ENCODE measurements at places on chromosomes 16 and 17. TPM values are rescaled to one million over a fixed set of nuclear protein-coding genes. Genes with fewer than 3 reads are reported as not detected.

GRCh38 chr16:30533748-30534367 lies 800 bp downstream of the ZNF747 start:
- H3K27me3 ChIP-seq, result no peaks in the 10 kb centered on the region
- DNase-seq, result peak; percentile 24
- H3K4me3 ChIP-seq, result peak overlapping the region; percentile 98
- peak overlapping the region; percentile 99 for H3K27ac ChIP-seq

The COX4I1 gene
- total RNA-seq, result 548 TPM

- H3K4me3 ChIP-seq, result no peak overlapping the region
- H3K27ac ChIP-seq, result no peak overlapping the region
- no peak for DNase-seq
- no peaks in the 10 kb centered on the region for H3K36me3 ChIP-seq
- no peaks in the 10 kb centered on the region for H3K4me1 ChIP-seq
These were observed 942.6 kb downstream of the KCNJ2 start for GRCh38 chr17:71111934-71112333.

GRCh38 chr16:86158688-86159360 lies 259.9 kb downstream of the IRF8 start:
- DNase-seq, result no peak
- H3K4me1 ChIP-seq, result peaks cover 3% of the 10 kb centered on the region
- no peak overlapping the region for H3K27ac ChIP-seq
- H3K36me3 ChIP-seq, result peaks cover 9% of the 10 kb centered on the region
- H3K27me3 ChIP-seq, result peaks cover 20% of the 10 kb centered on the region

The QPRT gene
- 5.4 TPM for total RNA-seq

GRCh38 chr16:19874026-19874425 lies 10.6 kb downstream of the GPRC5B start:
- H3K4me3 ChIP-seq, result no peak overlapping the region
- H3K27me3 ChIP-seq, result peaks cover 6% of the 10 kb centered on the region
- no peaks in the 10 kb centered on the region for H3K4me1 ChIP-seq
- no peaks in the 10 kb centered on the region for H3K36me3 ChIP-seq
- H3K27ac ChIP-seq, result no peak overlapping the region

- peaks cover 3% of the 10 kb centered on the region for H3K4me1 ChIP-seq
- no peaks in the 10 kb centered on the region for H3K27me3 ChIP-seq
- H3K27ac ChIP-seq, result no peak overlapping the region
- no peaks in the 10 kb centered on the region for H3K36me3 ChIP-seq
- no peak overlapping the region for H3K4me3 ChIP-seq
- DNase-seq, result no peak
These were observed 45.6 kb downstream of the RMI2 start for GRCh38 chr16:11390573-11391495.

The CLDN9 gene
- not detected for total RNA-seq

DNA sequence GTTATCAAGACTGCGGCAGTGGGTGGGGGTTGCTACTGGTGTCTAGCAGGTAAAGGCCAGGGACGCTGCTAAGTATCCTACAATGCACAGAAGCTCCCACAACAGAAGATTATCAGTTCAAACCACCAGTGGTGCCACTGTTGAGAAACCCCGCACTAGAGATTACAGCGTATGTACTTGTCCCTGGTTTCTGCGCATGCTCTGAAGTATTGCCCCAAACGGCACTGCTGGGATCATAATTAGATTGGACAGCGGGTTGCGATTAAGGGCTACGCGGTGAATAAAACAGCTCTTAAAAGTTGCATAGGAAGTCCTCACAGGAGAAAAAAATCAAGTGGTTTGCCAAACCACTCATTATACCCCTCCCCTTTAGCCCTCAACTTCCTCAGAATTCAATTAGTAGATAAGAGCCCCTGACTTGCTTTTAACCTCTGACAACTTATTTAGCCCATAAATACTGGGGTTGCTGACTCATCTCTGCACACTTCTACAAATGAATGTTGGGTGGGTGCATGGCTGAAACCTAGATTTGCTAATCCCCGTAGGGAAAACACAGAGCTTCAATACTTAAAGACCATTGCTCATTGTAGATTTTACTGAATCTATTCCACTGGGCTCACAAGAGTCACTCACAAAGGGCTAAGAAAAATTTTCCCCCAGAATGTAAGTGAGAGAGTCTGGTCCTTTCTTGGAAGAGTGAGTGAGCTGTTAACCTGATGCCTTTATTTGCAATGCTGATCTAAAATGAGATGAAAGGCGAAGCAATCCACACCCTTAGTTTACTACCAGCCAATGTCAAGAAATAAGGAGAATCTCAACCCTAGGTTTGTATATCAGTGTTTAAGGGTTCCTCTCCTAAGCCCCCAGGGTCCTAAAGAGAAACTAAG lies 91.8 kb downstream of the RGS9 start:
- peaks cover 36% of the 10 kb centered on the region for H3K27me3 ChIP-seq
- peak; percentile 58 for DNase-seq
- peaks cover 2% of the 10 kb centered on the region for H3K36me3 ChIP-seq
- peak overlapping the region; percentile 32 for H3K4me3 ChIP-seq
- peak overlapping the region; percentile 82 for H3K27ac ChIP-seq
- H3K4me1 ChIP-seq, result peaks cover 25% of the 10 kb centered on the region

GRCh38 chr16:8622315-8622656 lies 788 bp downstream of the METTL22 start:
- DNase-seq, result no peak
- H3K4me3 ChIP-seq, result peak overlapping the region; percentile 99
- H3K36me3 ChIP-seq, result peaks cover 7% of the 10 kb centered on the region
- H3K4me1 ChIP-seq, result peaks cover 20% of the 10 kb centered on the region

DNA sequence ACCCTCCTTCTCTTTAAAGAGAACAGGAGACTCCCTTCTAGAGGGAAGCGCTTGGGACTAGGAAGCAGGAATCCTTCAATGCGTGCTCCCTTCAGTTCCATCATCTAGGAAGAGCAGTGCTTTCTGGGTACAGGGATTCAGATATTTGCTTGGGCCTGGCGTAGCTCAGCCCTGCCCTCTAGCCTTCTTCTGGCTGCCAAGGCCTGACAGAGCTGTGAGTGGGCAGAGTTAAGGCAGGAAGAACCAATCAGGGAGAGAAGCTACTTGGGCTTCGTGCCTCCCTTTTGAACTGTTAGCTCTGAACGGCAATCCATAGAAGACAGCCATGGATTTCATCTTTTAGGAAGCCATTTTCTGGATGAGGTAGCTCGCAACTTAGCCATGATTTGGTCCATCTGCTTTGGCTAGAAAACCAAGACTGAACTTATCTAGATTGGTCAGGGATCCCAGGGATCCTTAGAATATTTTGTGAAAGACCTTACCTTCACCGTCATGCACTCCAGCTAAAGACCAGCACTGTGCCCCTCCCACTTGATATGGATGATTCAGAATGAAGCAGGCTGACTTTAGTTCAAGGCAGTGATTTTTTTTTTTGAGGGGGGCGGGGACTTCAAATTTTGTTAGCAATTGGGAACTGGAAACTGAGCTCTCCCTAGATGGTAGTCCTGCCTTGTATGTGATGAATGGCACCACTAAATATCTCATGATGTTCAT lies 2.5 kb upstream of the CORO6 start:
- no peaks in the 10 kb centered on the region for H3K27me3 ChIP-seq
- H3K4me3 ChIP-seq, result no peak overlapping the region
- peak overlapping the region; percentile 75 for H3K27ac ChIP-seq
- DNase-seq, result no peak
- H3K4me1 ChIP-seq, result peaks cover 70% of the 10 kb centered on the region
- H3K36me3 ChIP-seq, result peaks cover 11% of the 10 kb centered on the region

- H3K27me3 ChIP-seq, result peaks cover 67% of the 10 kb centered on the region
- DNase-seq, result no peak
- H3K4me1 ChIP-seq, result peaks cover 4% of the 10 kb centered on the region
- H3K36me3 ChIP-seq, result no peaks in the 10 kb centered on the region
- peak overlapping the region; percentile 25 for H3K4me3 ChIP-seq
- no peak overlapping the region for H3K27ac ChIP-seq
These were observed 18.9 kb upstream of the RAP1GAP2 start for GRCh38 chr17:2777242-2777867.

- no peaks in the 10 kb centered on the region for H3K27me3 ChIP-seq
- peaks cover 32% of the 10 kb centered on the region for H3K4me1 ChIP-seq
- DNase-seq, result no peak
- H3K27ac ChIP-seq, result no peak overlapping the region
These were observed 204.8 kb downstream of the FTO start for GRCh38 chr16:53908731-53909130.

GRCh38 chr16:66913081-66913480 lies 5.6 kb downstream of the CDH16 start:
- no peak for DNase-seq
- no peak overlapping the region for H3K4me3 ChIP-seq
- H3K27me3 ChIP-seq, result no peaks in the 10 kb centered on the region
- H3K27ac ChIP-seq, result no peak overlapping the region

- H3K36me3 ChIP-seq, result peaks cover 43% of the 10 kb centered on the region
- peaks cover 22% of the 10 kb centered on the region for H3K4me1 ChIP-seq
- peak overlapping the region; percentile 96 for H3K4me3 ChIP-seq
- DNase-seq, result no peak
- peaks cover 11% of the 10 kb centered on the region for H3K27me3 ChIP-seq
These were observed 1.6 kb downstream of the ACTG1 start for GRCh38 chr17:81510785-81511553.

- peaks cover 11% of the 10 kb centered on the region for H3K27me3 ChIP-seq
- DNase-seq, result peak; percentile 59
- peaks cover 38% of the 10 kb centered on the region for H3K36me3 ChIP-seq
- peaks cover 7% of the 10 kb centered on the region for H3K4me1 ChIP-seq
These were observed 14.4 kb downstream of the ZNF232 start for GRCh38 chr17:5097101-5097834.

DNA sequence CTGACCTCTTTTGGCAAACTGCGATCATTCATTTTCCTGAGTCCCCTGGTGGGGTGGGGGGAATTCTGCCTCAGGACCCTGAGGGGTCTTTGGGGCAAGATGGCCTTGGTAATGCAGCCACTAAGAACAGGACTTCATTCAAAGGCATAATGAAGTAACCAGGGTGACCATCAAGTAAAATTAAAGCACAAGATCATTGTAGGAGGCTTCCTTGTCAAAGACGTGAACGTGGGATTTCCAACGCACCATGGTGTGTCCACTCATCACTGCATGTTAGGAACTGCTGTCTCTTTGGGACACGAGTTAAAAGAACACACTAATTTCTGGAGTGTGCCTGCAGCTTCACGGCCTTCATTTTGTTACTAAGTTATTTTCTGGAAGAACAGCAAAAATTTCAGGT lies 51.3 kb downstream of the NDE1 start:
- H3K36me3 ChIP-seq, result peaks cover 11% of the 10 kb centered on the region
- no peaks in the 10 kb centered on the region for H3K27me3 ChIP-seq
- H3K4me3 ChIP-seq, result no peak overlapping the region
- no peak for DNase-seq
- peaks cover 20% of the 10 kb centered on the region for H3K4me1 ChIP-seq

- H3K36me3 ChIP-seq, result no peaks in the 10 kb centered on the region
- no peak within 1 kb of the TSS for H3K27ac ChIP-seq
- peak; percentile 31 for DNase-seq
- peak within 1 kb of the TSS; percentile 15 for H3K4me3 ChIP-seq
- H3K27me3 ChIP-seq, result peaks cover 38% of the 10 kb centered on the region
These were observed at the start of gene HYDIN for GRCh38 chr16:71230122-71230845. Gene HYDIN (minus strand): TSS chr16:71230722. CDS start chr16:71186895, 43,827 bp downstream.

- peak overlapping the region; percentile 96 for H3K4me3 ChIP-seq
- H3K27me3 ChIP-seq, result no peaks in the 10 kb centered on the region
- DNase-seq, result peak; percentile 45
These were observed 1.6 kb downstream of the MLLT6 start for GRCh38 chr17:38706505-38707216.

DNA sequence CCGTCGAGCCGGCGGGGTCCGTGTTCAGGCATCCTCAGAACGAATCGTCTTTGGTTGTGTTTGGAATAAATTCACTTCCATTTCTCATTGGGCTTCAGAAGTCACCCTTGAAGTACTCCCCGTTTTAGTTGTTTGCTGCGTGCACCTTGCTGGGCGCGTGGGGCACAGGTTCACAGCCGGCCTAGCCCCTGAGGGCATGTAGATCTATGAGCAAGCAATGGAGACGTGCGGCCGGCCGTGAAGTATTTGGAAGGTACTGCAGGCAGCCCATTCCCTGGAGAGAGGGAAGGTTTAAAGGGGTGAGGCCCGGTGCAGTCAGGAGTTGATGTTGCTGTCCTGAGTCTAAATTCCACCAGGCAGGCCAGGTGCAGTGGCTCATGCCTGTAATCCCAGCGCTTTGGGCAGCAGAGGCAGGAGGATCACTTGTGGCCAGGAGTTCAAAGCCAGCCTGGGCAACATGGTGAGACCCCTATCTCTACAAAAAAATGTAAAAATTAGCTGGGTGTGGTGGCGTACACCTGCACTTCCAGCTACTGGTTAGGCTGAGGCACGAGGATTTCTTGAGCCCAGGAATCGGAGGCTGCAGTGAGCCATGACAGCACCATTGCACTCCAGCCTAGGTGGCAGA lies 714 bp downstream of the ACSF3 start:
- peaks cover 9% of the 10 kb centered on the region for H3K36me3 ChIP-seq
- DNase-seq, result peak; percentile 20
- peaks cover 3% of the 10 kb centered on the region for H3K27me3 ChIP-seq

All from activated naive CD8-positive, alpha-beta T cell treated with anti-CD3 and anti-CD28 coated beads for 36 hours (primary cell).